ENCODE measurements at places on chromosomes 3 and 15.

DNA sequence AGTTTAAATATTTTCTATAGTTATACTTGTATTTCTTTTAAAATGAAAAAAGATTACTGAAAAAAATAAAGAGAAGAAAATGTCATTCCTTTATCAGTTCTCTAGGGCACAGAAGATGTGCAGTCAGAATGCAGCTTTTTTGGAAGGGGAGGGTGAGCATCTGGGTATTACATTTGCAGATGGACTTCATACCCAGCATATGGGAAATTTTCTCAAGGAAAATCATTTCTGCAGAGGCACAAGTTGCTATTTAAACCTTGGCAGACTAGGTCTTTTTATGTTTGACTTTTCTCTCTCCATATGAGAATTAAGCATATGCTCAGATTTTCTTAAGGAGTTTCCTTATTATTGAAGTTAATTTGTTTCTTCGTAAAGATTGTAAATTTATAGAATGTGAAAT is 39.5 kb upstream of the ZNF385D start:
- no peak for DNase-seq

DNA sequence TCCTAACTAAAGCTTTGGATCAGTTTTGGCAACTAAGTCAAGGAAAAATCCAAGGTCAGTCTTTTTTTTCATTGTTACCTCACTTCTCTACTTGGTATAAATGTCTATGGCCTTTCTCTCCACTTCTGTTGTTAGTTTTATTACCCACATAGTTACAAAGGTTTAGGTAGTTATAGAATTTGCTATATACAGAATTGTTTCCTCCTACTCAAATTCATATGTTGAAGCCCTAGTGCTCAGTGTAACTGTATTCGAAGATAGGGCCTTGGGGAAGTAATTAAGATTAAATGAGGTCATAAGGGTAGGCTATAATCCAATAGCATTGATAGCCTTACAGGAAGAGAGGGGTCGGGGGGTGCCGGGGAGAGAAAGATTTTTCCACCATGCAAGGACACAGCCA is 19.7 kb upstream of the STIMATE start:
- no peak for DNase-seq

DNA sequence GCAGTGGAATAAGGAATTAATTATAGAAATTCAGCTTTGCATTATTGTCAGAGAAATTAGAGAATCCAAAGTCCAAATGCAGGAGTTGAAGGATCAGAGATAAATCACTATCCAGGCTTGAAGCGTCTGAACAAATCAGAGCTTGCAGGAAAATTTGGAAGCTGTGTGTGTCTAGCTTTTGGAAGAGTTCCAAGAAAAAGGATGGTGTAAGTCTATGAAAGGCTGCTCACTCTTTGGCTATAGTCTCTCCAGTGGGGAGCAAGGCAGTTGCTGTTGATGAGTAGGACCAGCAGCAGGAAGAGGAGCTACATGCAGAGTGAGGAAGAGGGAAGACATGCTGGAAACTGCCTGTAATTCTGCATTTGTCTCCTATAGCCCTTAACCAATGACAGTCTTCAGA is 464.3 kb upstream of the GRM7 start:
- DNase-seq: no peak

GRCh38 chr15:85837011-85837433 is 42.3 kb upstream of the KLHL25 start:
- no peak for DNase-seq

- DNase-seq: no peak
Observed at GRCh38 chr3:145639875-145640274, 521.1 kb downstream of the PLOD2 start.

DNA sequence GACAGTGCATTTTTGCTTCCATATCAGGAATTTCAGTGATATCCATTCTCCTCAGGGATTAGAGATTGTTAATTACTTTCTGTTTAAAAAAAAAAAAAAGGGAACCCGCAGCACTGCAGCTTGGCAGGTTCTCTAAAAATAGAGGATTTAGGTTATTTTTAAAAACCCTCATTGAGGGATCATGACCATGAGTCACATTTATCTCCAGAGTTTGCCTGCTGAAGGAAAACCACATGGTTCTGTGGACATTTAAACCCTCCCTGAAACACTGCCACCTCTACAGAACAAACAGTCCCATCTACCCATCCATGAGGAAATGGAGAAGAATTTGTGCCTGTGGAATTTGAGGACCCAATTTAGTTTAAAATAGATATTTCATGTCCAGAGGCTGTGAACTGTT is 66.2 kb upstream of the UBE2E1 start:
- no peak for DNase-seq

DNA sequence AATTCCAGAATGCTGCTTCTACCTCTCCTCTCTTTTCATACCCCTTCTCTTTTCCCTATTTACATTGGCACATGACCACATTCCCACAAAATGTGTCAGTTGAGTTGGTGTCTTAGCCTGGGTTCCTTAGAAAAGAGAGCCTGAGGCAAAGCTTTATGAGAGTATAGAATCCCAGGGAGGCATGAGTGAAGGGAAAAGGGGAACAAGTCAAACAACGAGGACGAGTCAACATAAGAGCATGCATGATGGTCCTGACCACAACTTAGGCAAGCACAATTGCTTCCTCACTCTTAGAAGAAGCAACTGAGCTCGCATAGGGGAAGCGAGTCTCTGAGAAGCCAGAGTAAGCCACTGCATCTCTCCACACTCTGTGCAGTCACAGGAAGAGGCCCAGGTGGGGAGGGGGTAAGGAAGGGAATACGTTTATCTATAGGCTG is 15.4 kb upstream of the ZNF774 start:
- no peak for DNase-seq

GRCh38 chr3:11434017-11434526 is 161.9 kb downstream of the ATG7 start:
- no peak for DNase-seq

DNA sequence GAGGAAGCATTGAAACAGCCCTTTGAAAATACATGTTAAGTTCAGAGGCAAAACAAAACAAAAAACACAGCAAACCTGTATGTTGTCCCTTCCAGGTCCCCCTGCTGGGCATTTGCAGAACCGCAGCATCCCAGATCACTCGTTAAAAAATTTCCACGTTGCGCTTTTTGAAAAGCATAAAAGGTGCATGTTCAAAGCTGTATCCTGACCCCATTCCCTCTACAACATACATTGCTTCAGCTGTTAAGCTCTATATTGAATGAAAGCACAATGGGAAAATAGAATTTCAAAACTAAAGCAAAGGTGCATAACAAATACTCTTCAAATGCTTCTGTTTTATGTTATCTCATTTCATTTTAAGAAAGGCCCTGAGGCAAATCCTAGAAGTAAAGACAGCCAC is 328.3 kb downstream of the THSD4 start:
- DNase-seq: peak; percentile 79

- DNase-seq: no peak
Observed at GRCh38 chr15:65884511-65884910, 15.2 kb downstream of the RAB11A start.

GRCh38 chr15:75073197-75073596 is 49.8 kb downstream of the PPCDC start:
- DNase-seq: no peak

- DNase-seq: no peak
Observed at GRCh38 chr3:119219069-119219468, 21.6 kb downstream of the B4GALT4 start.
